ENCODE measurements at places on chromosomes 4 and X.
A peak's percentile ranks its signal among the peaks of the same experiment; 100 is the strongest.

DNA sequence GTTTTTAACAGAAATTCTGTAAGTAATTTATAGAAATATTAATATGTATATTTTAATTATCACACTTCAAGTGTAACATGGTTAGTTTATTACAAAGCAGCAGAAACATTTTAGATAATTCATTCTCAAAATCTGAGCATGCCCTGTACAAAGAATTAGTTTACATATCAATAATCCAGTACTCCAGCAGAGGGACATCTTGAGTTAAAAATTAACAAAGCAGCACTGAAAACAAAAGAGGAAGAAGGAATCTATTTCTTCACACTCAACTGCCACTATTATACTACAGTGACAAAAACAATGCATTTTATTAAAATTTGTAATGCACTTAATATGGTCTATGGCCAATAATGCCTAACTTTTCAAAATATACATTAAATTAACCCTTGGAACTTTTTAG, 179.1 kb upstream of the KLHL4 start:
- peak; percentile 53 for DNase-seq

DNA sequence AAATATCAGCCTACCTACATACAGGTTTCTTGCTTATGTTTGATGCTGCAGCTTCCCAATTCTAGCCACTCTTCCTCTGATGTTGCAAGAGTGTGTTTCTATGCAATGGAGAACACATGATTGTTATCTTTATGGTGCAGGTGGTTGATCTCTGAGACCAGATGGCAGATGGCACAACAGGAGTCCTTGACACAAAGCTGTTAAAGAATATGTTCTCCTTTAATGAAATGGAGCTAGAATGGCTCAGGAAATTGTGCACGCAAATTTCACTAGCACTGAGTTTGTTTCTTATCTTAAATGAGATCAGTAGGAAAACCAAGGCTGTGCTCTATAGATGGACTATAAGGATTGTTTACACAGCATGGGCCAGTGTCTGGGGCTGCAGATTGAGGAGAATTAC, 29.9 kb upstream of the TTC29 start:
- DNase-seq, result no peak

DNA sequence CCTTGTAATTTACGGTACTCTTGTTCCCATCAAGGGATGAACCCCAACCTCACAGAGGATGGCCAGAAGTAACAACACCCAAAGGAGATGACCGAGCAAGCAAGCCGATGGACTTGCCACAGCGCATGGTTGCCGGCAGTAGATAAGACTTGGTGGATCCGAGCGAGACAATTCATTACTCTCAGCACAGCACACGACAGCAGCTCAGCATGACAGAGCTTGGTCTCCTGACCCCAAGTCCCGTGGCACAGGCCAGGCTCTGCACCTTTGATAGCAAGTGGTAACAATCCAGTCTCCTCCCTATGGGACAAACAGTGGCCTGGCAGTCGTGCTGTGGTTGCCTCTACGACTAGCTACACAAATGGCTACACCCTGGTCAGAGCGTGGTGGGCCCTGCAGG, 26.3 kb downstream of the RWDD4 start:
- no peak for DNase-seq

DNA sequence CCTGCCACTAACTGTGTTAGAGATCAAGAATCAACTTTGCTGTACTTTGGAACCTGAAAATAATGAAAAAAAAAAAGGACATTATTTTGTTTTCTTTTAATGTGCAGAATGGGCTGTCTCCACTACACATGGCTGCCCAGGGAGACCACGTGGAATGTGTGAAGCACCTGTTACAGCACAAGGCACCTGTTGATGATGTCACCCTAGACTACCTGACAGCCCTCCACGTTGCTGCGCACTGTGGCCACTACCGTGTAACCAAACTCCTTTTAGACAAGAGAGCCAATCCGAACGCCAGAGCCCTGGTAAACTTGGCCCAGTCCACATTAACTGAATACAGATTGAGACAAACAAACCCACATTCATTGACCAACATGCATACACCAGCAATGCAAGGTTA, 206.2 kb downstream of the ANK2 start:
- DNase-seq, result no peak

DNA sequence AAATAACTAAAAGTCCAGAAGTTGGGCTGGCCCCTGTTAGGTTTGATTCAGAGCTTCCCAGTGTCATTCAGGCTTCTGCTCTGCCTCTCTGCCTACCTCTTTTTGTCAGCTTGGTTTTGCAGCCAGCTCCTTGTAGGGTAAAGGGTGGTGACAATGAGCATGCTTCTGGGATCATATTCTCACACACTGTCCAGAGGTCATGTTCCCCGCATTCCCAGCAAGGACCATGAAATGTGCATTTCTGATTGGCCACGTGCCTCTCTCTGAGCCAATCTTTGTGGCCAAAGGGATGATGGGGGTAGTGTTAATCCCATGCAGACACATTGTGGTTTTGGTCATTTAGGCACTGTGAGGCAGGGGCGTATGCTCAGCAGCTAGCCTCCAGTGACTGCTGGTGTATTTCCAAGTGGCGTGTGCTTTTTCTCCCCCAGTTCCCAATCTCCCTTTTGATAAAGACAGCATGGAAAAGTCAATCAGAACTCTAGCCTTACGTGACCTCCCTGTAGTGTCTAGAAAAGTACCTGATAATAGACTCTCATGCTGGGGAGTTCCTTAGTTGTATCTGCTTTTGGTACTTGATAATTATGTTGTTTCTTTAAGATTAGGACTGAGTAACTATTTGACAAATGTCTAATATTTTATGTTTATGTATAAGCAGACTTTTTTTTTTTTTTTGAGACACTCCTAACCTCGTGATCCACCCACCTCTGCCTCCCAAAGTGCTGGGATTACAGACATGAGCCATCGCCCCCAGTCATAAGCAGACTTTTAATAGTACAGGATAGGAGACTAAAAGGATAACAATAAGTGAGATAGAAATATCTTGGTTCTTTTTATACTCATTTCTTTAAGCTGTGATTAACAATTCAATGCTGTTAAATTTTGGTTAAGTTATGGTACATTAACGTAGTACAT, 57.8 kb downstream of the KIAA0232 start:
- peak; percentile 40 for DNase-seq

- peak; percentile 63 for DNase-seq
These were observed 937.1 kb downstream of the CCSER1 start for GRCh38 chr4:91064157-91064853.

GRCh38 chrX:12052109-12052508, 86.2 kb upstream of the FRMPD4 start:
- DNase-seq, result no peak

GRCh38 chrX:136736690-136737089, 44.0 kb downstream of the ARHGEF6 start:
- DNase-seq, result no peak

DNA sequence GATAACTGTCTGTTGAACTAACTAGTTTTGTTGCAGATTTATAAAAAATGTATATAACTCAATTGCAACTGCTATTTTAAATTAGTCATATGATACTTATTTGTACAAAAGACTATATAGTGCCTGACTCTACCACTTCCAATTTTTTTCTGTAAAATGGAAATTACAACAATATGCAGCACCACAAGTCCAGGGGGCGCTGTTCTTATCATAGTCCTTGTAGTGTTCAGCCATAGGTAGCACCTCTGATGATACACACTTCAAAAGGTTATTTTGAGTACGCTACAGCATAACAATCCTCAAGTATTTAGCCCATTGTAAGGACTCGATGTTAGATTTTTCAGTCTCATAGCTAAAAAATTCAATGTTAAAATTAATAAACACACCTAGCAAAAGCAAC, 174.9 kb downstream of the CORIN start:
- no peak for DNase-seq

- peak; percentile 20 for DNase-seq
These were observed 840 bp downstream of the ZNF711 start for GRCh38 chrX:85244450-85245211.

DNA sequence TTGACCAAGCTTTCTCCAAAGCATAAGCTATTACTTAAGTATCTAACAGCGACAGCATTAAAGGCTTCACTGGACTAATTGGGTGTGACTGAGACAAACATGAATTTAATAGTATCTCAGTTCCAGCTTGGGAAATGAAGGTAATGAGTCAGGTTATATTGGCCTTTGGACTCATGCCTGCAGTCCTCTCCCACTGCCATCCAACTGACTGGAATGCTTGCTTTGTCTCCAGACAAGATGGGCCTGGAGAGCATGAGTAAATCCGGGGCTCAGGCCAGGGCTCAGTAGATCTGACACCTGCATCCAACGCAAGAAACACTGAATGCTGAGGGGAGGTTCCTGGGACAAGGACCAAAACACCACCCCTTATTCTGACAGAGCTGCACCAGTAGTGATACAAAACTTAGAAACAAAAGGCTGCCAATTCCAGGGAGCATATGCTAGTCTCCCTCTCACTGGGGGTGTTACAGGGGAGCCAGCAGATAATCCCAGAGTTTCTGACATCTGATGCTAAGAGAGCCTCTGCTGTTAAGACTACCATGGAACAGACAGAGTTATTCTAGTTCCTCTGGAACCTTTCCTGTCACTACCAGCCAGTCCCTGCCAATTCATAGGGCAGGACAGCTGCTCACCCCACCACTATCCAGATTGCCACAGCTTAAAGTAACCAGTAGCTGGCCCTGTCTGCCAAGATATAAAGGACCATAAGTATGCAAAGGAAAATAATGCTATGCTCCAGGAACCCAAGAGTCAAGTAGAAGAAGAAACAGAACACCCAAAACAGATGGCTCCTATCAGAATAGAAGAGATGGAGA, 293.8 kb downstream of the IQCM start:
- DNase-seq, result no peak

- peak; percentile 80 for DNase-seq
These were observed 51.9 kb downstream of the MAOA start for GRCh38 chrX:43707812-43708548.

GRCh38 chr4:127209580-127210095, 423.1 kb upstream of the INTU start:
- DNase-seq, result no peak

DNA sequence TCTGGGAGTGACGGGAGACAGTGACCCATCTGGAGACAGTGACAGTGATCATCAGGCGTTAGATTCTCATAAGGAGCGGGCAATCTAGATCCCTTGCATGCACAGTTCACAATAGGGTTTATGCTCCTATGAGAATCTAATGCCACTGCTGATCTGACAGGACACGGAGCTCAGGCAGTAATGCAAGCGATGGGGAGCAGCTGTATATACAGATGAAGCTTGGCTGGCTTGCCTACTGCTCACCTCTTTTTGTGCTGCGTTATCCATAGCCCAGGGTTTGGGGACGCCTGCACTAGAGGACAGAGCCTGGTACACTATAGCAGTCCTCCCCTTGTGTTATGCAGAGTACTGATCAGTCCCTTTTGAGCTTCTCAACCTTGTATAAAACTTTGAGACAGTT, 23.5 kb downstream of the NFKB1 start:
- DNase-seq, result no peak

GRCh38 chrX:134171661-134172587, 65.1 kb upstream of the CCDC160 start:
- peak; percentile 7 for DNase-seq

GRCh38 chr4:26529479-26529878, 39.2 kb upstream of the CCKAR start:
- DNase-seq, result no peak

DNA sequence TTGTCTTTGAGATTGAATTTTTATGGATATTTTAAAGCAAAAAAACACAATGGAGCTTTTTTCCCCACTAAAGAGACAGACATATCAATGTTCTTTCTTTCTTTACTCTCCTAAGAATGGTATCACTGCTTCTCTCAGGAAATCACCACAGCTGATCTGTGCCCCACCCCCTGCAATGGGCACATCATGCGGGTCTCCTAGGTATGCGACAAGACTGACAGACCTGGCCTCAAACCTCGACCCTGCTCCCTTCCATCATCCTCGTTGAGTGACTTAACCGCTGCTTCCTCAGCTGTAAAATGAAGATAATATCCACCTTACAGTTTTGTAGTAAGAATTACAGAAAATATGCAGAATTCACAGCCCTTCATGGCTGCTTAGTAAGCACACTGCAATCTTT, 58.3 kb downstream of the LEF1 start:
- no peak for DNase-seq

DNA sequence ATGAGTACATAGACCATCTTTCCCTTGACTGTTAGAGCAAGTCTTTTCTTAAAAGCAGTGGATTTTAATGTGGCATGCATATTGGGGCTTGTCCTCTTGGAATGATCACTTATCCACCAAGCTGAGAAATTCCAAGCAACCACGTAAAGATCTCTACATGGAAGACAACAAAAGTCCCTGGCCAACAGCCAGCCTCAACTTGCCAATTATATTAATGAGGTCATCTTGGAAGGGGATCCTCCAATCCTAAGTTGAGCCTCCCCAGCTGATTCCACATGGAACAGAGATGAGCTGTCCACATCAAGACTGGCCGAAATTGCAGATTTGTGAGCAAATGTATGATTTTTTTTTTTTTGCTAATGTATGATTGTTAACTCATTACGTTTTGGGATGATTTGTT, 20.6 kb upstream of the FTHL17 start:
- DNase-seq, result peak; percentile 11

- DNase-seq, result peak; percentile 35
These were observed 21.1 kb upstream of the PLS3 start for GRCh38 chrX:115539841-115540240.

- DNase-seq, result peak; percentile 57
These were observed 6.0 kb upstream of the ANXA3 start for GRCh38 chr4:78545275-78546246.

DNA sequence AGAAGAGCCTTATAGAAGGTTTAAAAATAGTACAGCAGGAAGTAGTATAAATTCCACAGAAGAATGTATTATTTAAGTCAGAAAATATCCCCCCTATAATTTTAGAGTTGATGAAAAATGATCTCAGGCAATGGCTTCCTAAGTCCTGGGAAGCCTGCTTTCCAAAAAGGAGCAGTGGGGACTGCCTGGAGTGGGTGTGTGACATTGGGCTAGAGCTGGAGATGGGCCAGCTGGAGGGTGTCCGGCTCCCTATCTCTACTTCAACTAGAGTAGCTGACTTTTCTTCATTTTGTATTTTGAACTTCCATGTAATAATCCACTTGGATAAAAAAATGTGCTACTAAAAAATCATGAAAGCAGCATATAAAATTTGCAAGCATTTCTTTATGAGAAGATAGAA, 253.9 kb downstream of the ANK2 start:
- DNase-seq, result no peak

DNA sequence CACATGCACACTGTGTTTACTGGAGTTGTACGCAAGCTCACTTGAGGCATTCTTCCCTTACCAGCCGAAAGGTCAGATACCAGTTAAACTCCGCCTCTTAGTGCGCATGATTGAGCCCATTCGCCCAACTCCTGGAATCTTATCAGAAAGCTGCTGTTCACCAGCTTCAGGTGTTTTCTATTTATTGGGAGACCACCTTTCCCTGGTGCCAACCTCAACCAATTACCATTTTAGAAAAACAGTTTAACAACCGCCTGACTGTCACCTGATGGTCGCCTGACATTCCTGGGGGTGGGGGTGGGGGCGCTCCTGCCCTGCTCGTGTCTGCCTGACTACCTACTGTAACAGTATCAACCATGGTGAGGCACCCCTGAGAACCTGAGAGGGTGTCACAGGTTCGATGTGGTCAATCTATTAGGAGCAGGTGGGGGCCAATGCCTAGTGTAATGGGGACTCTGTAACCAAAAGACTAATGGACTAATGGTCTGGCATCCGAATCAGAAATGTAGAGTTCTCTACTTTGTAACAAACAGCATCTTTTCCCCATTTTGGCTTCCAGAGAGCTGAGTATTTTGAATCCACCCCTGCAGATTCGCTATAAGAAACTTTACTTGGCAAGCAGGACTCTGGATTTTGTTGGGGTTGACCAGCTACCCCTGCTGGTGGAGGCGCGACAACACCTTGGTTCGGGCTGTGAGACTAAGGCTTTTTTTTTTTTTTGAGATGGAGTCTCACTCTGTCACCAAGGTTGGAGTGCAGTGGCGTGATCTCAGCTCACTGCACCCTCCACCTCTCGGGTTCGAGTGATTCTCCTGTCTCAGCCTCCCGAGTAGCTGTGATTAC, 58.2 kb upstream of the ZNF157 start:
- DNase-seq, result peak; percentile 79
